ENCODE measurements at places on chromosomes 2 and 18. TPM values are rescaled to one million over a fixed set of nuclear protein-coding genes. Genes with fewer than 3 reads are reported as not detected.

Gene INO80B
- total RNA-seq = 45.2 TPM

Gene CCDC74B
- total RNA-seq = 0.94 TPM

Gene MAP3K2
- 49.6 TPM for total RNA-seq

Gene HOXD13
- total RNA-seq = not detected

Gene GALR1
- not detected for total RNA-seq

Gene CD8B2
- not detected for total RNA-seq

Gene AAK1
- total RNA-seq = 108 TPM

Gene ST8SIA5
- total RNA-seq = 0.05 TPM

Gene ZNF514
- 10.4 TPM for total RNA-seq

Gene SLC5A7
- total RNA-seq = not detected

Gene MZT2A
- 130 TPM for total RNA-seq
